ENCODE measurements at places on chromosomes 6 and 20.

GRCh38 chr6:106446983-106447382 lies 86.5 kb downstream of the CRYBG1 start:
- no peak for DNase-seq

GRCh38 chr6:167410462-167410861 lies 85.6 kb downstream of the TTLL2 start:
- DNase-seq: no peak

- DNase-seq: no peak
These were observed 134.7 kb upstream of the RSPO3 start for GRCh38 chr6:126983779-126984178.

GRCh38 chr20:48681201-48681872 lies 146.5 kb downstream of the PREX1 start:
- DNase-seq: no peak

DNA sequence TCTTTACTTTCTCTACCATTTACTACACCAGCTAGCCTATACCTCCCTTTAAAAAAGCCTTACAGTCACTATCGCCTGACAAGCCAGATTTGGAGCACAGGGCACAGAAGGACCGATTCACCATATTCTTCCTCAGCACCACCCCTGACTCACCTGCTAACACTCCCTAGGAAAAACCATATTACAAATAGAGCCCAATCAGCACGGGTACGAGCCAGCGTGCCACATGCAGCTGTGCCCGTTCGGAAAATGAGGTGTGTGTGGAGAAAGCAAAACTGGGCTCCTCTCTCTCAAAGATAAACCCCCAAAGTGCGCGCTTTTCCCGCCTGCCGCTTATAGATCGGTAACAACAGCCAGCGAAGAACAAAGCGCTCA lies 1.2 kb downstream of the SYNCRIP start:
- no peak for DNase-seq

- DNase-seq: no peak
These were observed 89.7 kb downstream of the FBXO5 start for GRCh38 chr6:152893187-152893586.

DNA sequence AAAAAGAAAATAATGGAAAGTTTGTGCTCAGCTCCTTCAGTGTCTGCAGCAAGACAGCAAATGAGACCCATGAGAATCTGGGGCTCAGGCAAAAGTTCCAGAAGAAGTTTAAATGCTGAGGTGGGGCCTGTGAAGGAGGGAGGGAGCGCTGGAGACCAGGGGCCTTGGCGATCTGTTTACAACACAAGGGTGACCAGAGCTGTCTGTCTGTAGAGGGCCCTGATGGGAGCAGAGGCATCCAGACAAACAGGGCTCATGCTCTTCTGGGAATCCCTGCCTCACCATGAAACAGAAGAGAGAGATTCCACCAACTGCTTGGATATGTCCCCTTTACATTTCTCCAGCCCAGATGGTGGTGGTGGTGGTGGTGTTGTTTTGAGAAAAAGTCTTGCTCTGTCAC lies 79.3 kb upstream of the SHLD1 start:
- no peak for DNase-seq

DNA sequence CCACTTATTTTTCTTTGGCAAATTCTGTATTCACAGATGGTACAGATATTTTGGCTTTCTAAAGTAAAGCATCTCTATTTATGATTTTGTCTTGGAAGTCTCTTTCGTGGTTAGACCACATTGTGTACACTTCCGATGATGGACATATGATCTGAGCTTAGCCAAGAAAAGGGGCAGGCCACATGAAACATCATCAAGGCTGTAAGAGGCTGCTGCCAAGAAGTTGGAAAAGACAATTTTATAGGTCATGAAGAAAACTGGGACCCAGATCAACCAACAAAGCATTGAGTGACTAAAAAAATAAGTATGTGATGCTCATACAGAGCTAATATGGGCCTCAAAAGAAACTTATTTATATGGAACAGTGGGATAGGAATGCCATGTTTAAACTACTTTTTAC lies 266.4 kb downstream of the HAO1 start:
- no peak for DNase-seq

DNA sequence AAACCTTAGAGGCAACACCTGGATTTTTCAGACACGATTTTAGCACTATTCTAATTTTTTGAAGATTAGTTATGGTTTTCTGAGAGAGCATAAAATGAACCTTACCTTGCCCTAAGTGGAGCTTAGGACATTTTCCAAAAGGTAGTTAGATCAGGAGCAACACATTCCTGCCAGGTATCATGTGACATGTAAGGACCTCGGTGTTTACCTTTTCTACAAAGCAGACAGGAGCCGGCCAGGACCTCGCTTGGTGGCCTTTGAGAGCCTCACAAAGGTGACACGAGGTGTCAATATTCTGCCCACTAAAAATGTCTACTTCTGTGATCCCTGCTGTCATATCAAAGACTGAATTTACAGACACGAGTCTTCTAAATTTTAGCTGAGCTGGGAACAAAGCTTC lies 174.9 kb downstream of the SMOC2 start:
- no peak for DNase-seq

- DNase-seq: peak; percentile 19
These were observed 53.4 kb upstream of the CD93 start for GRCh38 chr20:23139524-23139923.

DNA sequence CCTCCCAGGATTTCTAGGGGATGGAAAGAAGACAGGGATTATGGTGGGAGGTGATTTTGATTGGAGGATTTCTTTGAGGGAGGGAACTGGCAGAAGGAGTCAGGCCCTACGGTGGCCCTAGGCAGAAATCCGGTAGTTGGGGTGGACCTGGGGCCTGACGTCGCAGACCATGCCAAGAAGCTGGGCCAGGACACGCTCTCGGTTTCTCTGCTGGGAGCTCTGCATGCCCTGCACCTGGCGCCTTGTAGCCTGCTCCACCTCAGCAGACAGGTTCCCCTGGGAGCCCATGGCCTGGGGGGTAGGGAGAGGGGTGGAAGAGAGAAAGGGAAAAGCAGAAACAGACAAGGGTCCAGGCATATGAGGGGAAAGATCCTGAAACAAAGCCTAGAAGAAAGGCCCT lies 1.1 kb downstream of the ATP6V1G2 start:
- no peak for DNase-seq

DNA sequence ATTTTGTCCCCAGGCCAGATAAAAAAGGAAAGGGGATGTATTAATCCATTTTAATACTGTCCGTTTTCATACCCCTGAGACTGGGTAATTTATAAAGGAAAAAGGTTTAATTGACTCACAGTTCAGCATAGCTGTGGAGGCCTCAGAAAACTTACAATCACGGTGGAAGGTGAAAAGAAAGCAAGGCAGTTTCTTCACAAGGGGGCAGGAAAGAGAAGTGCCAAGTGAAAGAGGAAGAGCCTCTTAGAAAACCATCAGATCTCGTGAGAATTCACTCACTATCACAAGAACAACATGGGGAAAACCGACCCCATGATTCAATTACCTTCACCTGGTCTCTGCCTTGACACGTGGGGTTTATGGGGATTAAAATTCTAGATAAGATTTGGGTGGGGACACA lies 152.5 kb downstream of the IBTK start:
- no peak for DNase-seq

GRCh38 chr6:18078866-18079265 lies 43.6 kb downstream of the NHLRC1 start:
- DNase-seq: no peak

DNA sequence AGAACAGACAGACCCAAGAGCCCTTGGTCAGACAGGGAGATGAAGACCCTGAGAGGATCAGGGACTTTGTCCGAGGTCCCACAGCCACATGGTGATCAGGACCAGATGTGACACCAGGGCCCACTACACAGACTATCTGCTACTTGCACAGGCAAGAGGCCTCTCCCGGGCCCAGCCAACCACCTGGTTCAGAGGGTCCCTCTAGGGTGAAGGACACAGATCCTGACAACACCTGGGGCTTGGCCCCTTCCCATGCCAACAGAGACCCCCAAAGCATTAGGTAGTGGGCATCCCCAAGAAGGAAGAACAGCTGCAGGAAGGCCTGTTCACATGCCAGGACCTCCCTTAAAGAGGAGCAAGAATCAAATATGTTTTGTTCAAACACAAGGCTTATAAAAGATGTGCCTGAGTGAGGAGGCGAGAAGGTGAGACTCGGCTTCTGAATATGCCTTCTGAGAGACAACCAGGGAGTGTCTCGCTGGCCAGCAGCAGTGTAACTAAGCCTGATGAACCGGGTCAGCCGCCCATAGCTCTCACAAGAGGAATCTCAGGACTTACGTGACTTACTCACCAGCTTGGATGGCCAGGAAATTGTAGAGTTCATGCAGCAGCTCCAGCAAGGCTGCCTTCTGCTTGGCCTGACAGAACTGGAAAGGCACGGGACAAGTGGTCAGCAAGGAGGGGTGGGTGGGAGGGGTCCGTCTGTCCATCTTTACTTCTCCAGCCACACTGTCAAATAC lies 5.0 kb downstream of the LEMD2 start:
- DNase-seq: no peak

DNA sequence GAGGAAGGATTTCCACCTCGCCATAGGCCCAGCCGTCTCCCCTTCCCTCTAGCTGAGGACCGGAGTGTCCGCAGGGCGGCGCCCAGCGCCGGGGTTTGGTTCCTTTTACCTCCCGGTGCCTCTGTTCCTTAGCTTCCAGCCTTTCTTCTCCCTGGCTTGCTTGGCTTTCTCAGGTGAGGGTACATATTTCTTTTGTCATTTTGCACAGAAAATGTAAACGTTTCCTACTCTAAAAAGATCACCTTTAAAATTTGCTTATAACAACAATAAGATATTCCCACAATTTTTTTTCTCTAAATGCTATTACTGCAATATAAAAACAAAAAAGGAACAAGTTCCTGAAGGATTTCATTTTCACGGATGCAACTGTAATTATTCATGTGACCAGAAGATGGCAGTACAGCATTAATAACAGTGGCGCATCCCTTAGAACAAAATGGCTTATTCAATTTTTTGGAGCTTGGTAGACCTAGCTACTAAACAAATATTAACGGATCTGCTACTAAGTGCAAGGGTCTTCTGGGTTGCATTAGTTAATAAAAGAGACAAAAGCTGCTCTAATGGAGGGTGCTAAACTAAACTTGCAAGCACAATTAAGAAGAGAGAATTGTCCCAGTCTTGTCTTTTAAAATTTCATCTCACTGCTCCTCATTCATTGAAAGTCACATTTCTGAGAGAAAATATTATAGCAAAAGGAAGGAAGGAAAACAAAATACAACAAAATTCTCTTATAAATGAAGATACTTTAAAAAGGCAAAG lies 172.9 kb downstream of the ADGRG6 start:
- peak; percentile 2 for DNase-seq

GRCh38 chr6:125031385-125031784 lies 69.1 kb downstream of the RNF217 start:
- DNase-seq: no peak

- DNase-seq: no peak
These were observed 10.9 kb downstream of the NINL start for GRCh38 chr20:25574411-25574810.

DNA sequence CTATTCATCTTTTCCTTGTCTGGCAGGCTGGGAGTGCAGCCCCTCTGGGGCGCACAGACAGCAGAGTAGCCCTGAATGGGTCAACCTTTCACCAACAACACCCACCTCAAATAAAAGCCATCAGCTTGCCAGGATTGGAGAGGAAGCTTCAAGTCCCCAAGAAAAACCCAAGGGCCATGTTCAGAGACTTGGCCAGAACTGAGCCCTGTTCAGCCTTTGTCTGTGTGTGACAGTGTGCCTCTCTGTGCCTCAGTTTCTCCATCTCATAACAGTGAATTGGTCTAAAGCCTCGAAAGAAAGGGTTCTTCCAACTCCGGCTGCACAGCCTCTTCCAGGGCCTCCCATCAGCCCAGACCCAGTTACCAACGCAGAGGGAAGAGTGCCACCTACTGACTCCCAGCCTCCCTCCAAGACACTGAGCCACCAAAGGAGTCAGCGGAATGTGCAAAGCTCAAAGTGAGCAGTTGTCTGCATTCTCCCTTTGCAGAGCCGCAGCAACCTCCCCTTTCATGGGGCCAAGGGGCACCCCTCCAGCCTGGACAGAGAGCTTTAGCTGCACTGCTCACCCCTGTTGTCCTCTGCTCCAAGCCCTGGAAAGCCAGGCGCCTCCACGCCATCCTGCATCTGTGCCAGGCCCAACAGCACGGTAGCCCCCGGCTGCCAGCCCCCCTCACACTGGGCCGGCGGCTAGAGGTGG lies 82.7 kb upstream of the TOP1 start:
- DNase-seq: peak; percentile 10

DNA sequence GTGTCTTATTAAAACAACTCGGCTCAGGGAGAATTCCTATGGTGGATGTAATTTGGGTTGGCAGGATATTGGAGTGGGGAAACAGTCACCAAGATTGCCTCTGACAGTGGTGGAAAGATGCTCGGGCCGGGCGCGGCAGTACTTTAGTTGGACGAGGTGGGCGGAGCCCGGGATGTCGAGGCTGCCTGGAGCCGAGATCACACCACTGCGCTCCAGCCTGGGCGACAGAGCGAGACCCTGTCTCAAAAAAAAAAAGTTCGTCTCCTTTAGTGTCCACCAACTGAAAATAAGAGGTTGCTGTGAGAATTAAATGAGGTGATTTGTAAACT lies 621 bp downstream of the NOL7 start:
- peak; percentile 30 for DNase-seq

DNA sequence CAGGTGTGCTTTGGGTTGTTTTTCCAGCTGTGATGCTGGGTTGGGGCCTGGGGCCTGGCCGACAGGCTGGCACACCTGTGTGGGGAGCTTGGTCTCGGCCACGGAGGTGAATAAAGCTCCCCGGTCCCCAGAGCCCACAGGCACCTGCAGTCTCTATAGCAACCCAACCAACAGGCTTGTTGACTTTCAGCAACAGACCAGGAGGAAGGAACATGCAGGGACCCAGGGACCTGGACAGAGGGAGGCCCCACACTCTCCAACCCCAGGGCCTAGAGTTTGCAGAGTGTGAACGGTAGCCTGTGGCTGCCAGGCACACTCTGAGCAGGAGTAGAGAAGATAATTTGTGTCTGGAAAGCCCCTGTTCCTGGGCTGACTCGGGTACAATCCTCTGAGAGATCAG lies 14.6 kb upstream of the SYNJ2 start:
- DNase-seq: no peak
